ENCODE measurements at places on chromosomes 4 and X.

DNA sequence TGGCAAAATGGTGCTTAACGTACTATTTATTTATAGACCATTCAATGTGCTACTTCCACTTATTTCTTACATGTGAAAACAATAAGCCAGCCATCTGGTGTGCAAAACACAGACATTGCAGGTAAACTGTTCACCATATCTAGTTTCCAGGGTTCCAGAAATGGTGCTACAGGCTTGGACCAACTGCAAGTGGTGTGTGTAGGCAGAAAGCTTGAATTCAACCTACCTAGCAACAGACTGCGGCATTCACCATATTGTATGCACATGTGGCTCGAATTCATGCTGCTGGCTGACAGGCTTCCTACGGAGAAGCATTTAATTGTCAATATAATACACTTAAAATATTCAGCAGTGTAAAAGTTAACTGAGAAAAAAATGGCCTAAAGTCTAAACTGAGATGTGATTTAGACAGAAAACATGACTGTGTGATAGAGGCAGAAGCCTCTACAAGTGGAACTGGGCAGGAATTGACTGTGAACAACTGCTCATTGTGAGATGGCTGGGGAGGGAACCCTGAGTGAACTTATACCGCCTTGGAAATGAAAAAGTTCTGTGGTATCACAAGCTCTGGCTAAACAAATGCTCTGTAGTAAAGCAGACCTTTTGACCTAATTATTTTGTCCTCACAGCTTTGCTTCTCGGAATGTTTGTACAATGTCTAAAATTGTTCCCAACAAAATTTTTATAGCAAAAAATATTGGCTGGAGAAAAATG lies 434.7 kb downstream of the GRIA2 start:
- DNase-seq: no peak

GRCh38 chrX:11239230-11239629 lies 54.0 kb upstream of the AMELX start:
- DNase-seq: no peak

DNA sequence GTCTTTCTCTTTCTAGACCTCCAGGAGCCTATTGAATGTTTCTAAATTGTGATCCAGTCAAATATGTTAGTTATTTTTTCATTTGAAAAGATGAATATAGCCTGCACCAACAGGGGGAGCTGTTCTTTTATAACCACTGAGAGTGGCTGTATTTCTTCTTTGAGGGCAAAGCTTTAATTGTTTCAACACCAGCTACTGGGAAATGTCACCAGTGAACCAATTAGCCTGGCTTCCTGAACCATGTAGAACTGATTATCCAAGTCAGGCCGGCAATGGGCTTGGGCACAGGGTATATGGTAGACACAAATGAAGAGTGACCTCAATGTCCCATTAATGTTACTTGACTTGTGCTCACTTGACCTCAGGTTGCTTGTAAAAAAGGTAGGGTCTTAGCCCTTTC lies 4.8 kb upstream of the DAPP1 start:
- peak; percentile 2 for DNase-seq

DNA sequence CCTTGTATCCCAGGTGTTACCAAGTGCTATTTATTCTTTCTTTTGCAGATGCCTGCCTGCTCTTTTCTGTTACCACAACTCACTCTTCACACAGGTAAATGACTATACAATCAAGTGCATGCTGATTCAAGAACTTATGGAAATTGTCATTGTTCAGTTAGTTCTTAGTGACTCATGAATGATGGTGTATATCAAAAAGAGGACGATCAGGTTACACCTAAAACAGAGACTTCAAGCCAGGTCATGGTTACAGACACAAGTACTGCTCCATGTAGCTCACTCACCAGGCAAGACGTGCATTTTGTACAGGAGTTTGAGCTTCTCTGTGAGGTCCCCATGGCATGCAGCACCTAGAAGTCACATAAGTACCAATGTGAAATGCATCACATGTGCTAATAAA lies 59.3 kb upstream of the UCP1 start:
- no peak for DNase-seq

- no peak for DNase-seq
These were observed 98.7 kb downstream of the NFKB1 start for GRCh38 chr4:102599886-102600285.

DNA sequence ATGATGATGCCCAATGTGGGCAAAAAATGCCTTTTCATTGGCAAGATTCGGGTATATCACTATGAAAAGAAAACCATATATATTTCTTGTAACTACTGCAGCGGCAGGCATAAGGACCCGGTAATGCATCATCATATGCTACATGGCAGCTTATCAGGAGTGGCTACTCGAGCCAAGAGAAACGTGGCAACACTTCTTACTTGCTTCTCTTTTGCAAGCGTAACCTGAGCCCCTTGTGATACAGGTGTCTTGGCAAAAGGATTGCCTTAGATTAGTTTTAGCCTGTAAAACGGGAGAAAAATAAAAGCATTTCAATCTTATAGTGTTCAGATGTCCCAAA lies 280.3 kb downstream of the SPRY1 start:
- no peak for DNase-seq

GRCh38 chrX:4805502-4805901 lies 1092.1 kb upstream of the PRKX start:
- DNase-seq: no peak

DNA sequence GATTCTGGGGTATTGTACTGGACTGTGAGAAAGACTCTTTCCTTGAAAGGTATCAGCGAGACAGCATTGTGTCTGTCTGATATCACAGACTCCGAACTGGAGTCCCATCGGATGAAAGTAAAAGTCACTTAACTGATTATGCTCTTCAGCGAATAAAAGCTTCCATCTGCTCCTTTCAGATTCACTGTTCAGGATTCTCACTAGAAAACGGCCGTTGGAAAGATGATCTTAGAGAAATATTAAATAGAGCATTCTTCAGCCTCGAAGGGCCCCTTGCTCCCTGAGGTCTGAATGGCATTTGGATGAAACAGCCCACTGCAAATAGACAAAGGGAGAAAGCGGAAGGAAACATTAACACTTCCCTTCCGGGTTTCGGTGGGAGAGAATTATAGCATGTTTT lies 416.2 kb upstream of the PRKX start:
- no peak for DNase-seq

GRCh38 chr4:32562010-32562409 lies 1841.8 kb downstream of the PCDH7 start:
- DNase-seq: no peak

GRCh38 chr4:85495621-85496020 lies 20.7 kb downstream of the ARHGAP24 start:
- DNase-seq: no peak

DNA sequence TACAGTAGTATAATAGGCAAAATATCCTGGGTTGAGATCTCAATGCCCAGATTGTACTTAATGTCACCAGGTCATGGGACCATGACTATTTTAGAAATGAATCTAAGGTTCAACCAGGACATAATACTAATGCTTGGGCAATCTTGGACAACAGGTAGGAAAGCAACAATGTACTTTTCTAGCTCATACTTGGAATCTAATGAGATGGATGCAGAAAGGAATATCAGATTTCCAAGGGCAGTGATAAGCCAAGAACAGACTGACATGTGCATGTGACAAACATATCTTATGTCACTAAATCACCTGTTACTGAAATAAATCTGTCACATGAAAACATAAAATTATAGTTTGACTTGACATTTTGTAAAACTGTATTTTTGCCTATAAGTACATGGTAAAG lies 51.1 kb downstream of the RPS6KA3 start:
- DNase-seq: no peak

GRCh38 chrX:10526451-10526850 lies 93.9 kb downstream of the MID1 start:
- no peak for DNase-seq

DNA sequence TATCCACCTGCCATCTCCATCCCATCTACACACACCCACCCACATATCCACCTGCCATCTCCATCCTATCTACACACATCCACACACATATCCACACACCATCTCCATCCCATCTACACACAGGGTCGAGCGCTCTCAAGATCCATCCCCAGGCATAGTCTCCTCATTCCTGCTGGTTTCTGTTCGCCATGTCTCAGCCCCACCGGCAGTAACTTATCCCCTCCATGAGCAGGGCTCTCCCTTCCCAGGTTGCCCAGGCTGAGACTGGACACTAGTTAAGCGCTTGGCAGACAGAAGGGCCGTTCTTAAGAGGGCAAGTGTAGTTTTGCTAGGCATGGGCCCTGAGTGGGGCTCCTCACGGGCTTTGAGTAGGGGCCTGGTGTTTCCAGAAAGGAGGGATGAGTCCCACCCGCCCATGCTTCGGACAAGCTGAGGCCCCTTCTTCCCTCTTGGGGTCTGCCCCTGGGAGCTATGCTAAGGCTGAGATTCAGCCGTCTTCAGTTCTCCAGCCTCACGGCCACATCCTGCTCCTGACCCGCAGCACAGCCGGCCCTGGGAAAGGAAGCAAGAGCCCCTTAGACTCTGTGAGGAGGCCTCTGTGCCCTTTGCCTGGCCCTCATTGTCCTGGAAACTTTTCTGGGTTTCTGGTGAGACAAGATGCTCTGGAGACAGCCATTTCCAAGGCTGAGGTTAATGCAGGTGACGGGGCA lies 20.4 kb downstream of the TMEM271 start:
- DNase-seq: no peak

DNA sequence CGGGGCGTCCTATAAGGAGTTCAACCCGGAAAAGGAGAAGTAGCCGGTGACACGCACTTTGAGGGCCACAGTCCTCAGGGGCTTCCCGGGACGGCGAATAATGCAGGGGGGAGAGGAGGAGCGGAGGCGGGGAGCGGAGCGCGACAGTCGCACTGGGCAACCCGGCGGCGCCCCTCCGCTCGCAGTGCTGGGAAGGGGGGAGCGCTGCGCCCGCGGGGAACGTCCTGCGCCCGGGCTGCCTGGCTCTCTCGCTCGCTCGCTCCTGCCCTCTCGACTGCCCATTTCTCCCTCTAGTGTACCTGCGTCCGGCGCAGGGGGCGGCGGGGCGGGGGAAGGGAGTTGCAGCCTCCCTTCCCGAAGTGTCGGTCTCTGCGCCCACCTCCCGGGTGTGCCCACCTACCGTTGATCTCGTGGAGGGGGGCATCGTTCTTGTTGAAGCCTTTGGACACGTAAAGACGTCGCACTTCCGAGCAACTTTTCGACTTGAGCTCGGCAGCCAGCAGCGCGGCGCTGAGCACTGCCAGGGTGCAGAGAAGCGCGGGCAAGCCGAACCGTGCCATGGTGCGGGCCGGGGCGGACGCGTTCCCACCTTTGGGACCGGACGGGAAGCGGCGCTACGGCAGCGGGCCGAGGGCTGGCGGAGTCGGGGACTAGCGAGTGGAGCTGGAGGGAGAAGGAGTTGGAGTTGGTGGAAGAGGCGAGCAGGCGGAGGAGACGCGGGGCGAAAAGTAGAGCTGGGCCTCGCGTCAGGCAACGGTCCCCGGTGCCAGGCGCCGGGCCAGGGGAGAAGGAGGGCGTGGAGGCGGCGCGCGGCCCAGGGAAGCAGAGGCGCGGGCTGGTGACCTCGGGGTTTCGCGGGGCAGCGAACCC lies 648 bp downstream of the GPC4 start:
- no peak for DNase-seq

DNA sequence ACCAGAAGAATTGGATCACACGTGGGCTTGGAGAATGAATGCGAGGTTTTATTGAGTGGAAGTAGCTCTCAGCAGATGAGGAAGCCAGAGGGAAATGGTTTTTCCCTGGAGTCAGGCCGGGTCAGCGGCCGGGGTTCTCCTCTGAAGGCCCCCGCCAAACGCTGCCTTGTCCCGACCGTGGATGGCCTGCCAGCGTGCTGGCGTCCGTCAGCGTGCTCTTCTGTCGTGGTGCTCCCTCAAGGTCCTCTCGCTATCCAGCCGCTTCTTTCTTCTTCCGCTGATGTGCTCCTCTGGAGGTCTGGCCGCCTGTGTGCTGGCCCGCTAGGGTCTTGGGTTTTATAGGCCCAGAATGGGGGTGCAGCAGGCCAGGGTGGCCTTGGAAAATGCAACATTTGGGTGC lies 632.2 kb downstream of the TRAM1L1 start:
- no peak for DNase-seq

GRCh38 chrX:643241-643595 lies 12.6 kb downstream of the SHOX start:
- no peak for DNase-seq

DNA sequence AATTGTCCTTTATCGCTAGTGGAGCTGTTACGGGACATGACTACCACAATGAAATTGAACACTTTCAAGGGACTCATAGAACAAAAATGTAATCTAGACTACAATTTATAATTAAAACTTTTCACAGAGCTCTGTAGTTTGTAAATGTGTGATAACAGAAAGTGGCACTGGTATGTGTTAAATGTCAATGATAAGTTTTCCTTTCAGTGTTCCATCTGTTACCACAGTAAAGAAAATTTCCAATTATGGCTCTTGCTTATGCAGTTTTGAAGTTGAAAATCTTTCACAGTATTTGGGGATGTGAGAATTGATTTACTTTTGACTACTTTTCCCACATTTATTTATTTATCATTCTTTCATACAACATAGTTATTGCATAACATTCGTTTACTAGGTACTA lies 40.1 kb upstream of the GUCY1A1 start:
- DNase-seq: no peak

DNA sequence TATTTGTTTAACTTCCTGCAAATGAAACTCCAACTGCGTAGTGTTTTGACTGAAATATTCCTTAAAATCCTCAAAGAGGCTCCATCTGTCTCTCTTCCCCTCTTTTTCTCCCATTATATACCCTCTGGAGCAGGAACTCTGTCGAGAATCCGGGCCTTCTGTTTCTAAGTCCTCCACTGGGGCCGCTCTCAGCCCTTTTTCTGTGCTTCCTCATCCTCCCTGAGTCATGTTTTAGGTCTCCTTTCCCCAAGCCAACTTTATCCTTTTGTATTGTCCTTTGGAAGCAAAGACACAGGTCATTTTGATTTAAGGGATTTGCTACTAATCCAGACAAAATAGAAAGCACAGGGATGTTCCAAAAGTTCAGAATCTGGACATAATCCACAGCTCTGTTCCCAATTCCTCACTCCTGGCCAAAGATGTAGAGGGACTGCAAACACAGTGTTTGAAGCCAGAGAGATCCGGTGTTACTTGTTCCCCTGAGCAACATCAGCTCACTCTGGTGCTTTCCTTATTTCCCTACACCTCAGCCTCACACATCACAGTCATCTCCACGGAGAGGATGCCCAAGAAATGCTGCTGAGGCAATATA lies 131.0 kb upstream of the KLF3 start:
- DNase-seq: no peak

- no peak for DNase-seq
These were observed 199.3 kb downstream of the GC start for GRCh38 chr4:71584585-71584984.

DNA sequence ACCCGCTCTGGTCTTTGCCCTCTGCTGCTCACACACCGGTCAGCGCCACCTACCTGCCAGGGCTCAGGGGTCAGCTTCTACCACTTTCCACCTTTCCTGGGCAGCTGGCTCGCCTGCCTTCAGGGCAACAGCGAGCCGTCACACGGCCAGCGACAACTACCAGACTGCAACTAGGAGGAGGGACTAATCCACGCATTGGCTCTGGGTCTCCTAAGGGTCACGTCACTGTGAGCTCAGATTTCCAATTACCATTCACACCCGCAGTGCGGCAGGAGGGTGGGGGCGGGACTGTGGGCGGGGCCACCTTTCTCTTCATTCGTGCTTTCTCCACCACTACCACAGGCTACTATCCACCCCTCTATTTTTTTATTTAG lies at the start of gene BEX5:
Gene BEX5, minus strand, starts transcription at position 172 of the 374 bp plus-strand sequence. CDS start 1,712 bp downstream, outside the sequence.
- DNase-seq: peak; percentile 68

GRCh38 chr4:138796761-138797160 lies 218.8 kb upstream of the NOCT start:
- DNase-seq: no peak

GRCh38 chr4:151430740-151431457 lies 21.9 kb downstream of the FHIP1A start:
- DNase-seq: no peak

Data from NCI-H1930 (cell line).